ENCODE measurements at places on chromosomes 6 and 20.

GRCh38 chr20:61525781-61526431 lies 273.8 kb downstream of the CDH4 start:
- DNase-seq, result no peak

GRCh38 chr20:59314997-59315396 lies 14.6 kb downstream of the EDN3 start:
- DNase-seq, result no peak

DNA sequence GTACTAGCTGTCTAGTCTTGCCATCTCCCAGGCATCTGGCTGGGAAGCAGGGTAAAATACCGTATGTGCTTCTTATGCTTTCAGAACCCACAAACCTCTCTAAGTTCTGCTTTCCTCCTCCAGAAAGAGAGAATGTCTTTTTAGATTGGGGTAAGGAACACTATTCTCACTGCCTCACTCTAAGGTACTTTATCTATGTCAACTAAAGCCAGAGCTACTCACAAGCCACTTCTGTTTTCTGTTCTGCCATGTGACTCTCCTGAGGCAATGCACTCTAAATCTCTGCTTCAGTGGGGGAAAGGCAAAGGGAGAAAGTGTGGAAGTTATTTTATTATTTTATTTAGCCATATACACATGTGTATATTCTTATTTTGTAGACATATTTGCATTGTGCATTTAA lies 15.6 kb downstream of the MEP1A start:
- DNase-seq, result no peak

DNA sequence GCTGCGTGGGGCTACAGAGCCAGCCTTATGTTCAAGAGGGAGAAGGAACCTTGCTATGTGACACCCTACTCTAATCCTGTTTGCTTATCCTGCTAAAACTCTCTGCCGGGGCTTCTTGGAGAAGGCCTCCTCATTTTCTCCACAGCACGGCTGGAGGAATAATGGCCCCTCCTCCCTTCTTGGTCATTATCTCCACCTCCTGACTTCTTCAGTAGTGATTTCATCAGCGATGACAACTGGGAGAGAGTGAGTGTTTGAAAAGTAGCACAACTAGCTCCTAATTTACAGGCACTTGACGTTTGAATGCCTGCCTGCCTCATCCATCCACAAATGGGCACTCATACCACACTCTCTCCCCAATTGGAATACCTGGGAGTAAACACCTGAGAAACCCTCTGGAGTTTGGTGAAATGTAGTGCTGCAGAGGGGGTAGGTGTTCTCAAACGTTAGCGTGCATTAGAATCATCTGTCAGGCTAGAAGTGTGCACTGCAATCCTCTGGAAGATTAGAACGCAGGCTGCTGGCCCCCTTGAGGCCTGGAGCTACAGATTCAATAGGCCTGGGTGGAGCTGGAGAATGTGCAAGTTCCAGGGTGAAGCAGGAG lies 148.5 kb downstream of the FOXC1 start:
- no peak for DNase-seq

DNA sequence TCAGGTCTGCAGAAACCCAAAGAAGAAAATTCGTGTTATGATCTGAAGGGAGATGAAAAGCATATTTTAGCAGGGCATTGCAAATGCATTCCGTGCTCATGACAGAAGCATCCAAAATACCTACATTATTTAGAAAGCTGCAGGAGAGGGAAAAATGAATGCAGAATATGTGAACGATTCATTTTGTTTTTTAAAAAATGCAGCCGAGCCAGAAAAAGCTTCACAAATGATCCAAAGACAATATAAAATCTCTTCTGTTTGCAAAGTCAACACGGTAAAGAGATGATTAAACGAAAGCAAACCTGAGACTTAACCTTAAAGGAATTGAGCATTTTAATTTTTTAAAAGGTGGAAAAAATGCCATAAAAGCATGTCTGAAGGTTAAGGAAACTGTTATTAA lies 136.1 kb upstream of the SULF2 start:
- no peak for DNase-seq

GRCh38 chr6:149733089-149733720 lies 13.1 kb downstream of the NUP43 start:
- no peak for DNase-seq

- DNase-seq, result no peak
These were observed 5.5 kb downstream of the SEC23B start for GRCh38 chr20:18513208-18513607.

- no peak for DNase-seq
These were observed 134.4 kb downstream of the OR2B2 start for GRCh38 chr6:27777614-27778355.

DNA sequence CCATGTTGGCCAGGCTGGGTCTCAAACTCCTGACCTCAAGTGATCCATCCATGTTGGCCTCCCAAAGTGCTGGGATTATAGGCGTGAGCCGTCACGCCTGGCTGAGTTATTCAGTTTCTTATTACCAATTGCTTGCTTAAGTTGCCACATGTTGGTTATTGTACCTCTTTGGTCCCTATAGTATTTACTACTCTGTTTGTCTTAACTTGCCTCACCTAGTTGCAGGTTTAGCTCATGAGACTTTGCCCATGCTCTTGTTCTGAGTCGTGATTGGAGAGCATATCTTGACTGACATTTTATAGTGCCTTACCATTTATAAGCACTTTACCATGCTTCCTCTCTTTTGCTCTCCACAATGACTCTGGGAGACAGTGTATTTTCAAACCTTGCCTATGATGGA lies 134.2 kb upstream of the HDGFL1 start:
- no peak for DNase-seq

DNA sequence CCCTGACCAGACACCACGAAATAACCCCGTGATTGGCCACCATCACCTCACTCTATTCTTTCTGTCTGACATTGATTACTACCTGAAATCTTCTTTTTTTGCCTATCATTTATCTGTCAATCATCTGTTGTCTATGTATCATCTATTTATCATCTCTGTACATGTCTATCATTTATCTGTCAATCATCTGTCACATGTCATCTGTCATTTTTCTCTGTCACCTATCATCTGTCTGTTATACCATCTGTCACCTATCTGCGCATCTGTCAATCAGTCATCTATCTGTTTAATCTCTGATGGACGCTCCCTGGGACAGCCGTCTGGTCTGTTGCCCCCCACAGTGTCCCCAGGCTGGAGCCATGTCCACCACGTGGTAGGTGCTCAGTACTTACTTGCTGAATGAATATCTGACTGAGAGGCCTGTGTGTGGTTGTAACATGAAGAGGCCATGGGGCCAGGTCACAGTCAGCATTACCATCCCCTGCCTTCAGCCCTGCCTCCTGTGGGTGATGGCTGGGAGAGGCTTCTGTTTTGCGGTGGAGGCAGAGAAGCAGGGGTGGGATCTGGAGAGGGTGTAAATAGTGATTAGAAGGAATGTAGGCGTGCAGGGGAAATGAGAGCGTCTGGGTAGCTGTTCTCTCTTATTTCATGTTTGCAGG lies 302.7 kb downstream of the QKI start:
- no peak for DNase-seq

DNA sequence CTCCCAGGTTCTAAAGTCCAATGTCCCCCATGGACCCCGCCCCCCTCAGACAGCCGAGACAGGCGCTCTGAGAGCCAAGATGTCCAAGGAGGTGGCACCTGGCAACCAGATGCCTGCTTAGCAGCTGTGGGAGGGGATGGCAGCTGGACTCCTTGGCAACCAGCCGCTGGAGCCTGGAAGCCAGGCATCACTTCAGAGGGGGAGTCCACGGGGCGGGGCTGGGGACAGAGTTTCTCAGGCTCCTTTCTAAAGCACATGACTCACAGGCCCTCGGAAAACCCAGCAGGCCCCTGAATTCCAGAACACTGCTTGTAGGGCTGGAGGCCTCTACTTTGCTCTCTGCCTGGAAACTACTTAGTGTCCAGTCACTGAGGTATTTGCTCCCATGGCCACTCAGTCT lies 51.5 kb downstream of the PREX1 start:
- no peak for DNase-seq

DNA sequence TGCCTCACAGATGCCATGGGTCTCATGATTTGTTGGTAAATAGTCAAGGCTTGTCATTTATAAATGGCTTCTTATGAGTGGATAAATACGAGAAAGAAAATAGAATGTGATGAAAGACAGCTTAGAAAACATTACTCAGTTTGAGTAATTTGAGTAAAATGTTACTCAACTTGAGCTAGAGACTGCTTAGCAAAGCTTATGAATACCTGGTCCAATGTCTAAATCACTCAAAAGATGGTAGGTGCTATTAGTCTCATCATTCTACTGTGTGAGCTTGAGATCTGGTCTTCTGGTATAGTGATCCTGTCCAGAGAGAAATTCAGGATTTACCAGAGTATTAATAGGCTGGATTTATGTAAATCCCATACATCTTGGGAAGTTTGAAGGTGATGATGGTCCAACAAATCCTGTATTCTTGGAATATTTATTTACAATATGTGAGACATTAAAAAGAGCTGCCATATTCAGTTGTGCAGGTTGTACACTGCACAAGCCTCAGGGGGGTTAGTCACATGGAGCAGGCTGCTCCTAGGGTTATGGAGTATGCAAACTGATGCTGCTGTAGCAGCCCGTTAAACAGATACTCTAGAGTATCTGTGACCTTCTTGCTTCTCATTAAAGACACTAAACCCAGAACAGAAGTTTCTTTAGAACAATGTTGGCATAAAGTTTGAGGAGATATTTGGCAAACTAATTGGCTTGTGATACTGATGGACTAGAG lies 112.9 kb downstream of the RCAN2 start:
- no peak for DNase-seq

DNA sequence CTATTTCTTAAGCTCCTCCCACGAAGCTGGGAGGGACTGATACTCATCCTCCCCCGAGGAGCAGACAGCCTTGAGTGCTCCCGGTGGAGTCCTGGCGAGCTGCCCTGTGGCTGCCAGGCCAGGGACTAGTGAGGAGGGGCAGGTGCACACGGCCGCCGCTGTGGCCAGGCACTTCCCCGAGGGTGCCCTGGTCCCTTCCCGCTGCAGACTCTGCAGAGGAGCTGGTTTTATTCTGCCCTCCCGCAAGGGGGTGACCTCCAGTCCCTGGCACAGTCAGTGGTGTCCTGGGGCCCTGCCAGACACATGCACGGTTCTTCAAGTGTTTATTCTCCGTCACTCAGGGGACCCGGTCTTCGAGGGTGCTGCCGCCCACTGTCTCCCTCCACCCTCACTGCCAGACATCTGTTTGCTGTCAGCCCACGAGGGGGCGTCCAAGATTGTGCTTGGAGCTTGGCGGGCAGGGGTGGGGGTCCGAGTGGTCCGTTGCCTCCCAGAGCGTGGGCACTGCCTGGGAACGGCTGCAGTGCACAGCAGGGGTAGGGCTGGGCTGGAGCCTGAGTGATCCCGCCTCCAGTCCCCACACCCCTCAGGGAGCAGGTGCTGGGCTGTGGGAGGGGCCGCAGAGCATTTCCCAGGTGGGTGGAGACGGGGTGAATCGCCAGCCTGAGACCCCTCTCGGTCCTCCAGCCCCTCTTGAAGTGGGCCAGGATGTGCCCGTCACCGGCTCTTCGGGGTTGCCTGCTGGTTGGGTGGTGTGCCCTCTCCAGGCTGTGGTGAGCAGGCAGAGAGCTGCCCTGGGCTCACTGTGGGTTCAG lies 3.1 kb upstream of the CABLES2 start:
- DNase-seq, result no peak

GRCh38 chr6:32166411-32167061 lies 2.1 kb downstream of the EGFL8 start:
- DNase-seq, result no peak

DNA sequence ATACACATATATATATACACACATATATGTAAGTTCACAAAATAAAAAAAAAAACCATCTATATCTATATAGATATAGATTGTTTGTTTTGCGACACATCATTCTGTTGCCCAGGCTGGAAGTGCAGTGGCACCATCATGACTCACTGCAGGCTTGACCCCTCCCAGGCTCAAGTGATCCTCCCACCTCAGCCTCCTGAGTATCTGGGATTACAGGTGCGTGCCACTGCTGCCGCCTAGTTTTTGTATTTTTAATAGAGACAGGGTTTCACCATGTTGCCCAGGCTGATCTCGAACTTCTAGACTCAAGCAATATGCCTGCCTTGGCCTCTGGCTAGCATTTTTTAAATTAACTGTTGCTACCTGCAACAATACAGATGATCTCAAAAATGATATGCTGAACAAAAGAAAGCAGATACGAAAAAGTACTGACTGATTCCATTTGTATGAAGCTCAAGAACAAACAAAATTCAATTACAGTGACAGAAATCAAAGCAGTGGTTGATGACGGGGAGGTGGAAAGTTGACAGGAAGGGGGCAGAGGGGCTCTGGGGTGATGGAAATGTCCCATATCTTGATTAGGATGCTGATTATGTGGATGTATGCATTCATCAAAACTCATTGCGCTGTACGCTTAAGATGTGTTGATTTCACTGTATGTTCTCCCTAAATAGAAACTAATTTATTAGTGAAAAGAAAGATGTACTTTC lies 49.6 kb downstream of the ATXN1 start:
- no peak for DNase-seq

- DNase-seq, result no peak
These were observed 46.9 kb downstream of the HLA-A start for GRCh38 chr6:29989211-29989610.

DNA sequence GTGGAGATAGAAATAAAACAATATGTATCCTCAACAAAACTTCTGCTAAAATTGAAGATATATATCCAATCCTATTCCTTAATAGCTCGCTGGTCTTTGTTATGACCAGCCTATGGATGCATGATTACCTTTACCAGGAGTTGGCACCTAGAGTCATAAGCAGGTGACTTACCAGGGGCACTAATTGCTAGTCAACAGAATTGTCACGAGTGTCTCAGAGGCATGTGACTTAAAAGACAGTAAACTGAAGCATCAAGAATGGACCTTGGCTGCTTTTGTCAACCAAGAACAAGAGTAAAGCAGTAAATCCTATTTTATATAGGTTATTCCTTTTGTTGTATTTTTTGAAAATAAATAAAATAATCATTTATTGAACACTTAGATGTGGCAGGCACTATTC lies 115.4 kb downstream of the MYO6 start:
- DNase-seq, result no peak

DNA sequence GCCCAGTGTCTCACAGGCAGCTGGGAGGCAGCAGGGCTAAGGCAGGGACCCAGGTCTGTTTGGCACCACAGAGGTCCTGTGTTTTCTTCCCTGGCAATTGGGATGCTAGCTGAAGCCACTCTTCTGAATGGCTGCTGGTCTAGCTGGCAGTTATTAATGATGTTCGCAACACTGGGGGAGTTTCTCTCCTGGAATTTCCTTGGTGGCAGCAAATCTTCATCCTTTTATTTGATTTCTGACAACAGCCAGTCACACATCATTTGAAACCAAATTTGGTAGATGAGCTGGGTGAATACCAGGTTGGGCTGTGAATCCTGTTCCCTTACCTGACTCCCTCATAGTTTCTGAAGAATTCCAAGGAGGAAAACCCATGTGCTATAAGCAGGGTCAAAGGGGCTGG lies 40.8 kb upstream of the SLC4A11 start:
- DNase-seq, result no peak

DNA sequence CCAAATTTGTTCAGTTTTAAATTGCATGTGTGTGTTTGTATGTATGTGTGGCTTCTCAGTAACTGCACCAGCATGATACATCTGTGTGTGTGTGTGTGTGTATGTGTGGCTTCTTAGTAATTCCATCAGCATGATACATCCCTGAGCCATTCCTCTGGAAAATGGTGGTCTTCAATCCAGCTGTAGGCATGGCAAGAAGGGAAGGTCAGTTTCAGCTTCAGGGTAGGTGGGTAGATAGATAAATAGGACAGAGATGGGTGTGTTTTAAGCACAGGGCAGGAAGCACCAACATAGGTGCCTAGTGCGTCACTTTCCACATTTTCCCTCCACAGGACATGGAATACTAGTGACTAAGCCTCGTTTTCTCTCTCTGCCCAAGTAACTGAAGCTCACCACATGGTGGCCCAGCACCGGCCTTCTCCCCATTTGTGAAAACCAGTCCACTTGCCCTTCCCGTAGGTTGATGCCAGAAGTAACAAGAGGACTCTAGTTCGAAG lies 82.9 kb downstream of the RPP40 start:
- no peak for DNase-seq
